Anterior cingulate cortex (tissue), 58 donors: ENCODE measurements at places on chromosomes 3 and 15.

DNA sequence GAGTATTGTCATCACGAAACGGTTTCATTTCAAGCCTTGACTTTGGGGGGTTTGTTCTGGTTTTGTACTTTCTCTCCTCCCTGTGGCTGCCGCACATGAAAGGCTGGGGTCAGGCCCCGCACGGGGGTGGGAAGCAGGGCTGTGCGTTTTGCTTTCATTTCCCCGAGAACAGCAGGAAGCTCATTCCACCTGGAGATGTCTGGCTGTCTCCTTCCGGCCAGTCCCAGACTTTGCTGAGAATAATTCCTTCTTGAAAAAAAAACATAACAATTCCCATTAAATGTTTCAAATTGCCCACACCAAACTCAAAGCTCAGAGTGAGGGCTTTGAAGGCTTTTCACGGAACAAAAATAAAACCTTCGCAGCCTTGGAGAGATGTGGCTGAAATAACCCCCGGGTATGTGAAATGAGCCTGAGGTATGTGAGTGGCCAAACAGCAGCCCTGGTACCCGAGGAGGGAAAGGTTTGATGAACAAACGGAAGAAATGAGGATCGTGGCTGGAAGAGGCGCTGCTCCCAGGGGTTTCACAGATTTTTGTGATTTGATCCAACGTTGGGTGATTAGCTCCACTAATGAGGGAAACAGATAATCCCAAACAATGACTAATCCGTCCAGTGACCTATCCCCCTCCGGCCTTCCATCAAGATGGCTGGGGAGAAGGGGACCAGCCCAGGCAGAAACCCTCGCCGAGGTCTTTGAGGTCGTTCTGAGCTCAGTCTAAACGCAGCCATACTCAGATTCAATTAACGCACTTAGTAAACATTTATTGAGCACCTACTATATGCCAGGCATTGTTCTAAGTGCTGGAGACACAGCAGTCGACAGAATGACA lies 126.9 kb upstream of the MEF2A start:
- no peak for DNase-seq

- DNase-seq: no peak
Measured at GRCh38 chr3:71786551-71786950, 1.6 kb upstream of the PROK2 start.

- no peak for DNase-seq
Measured at GRCh38 chr15:67859331-67859946, 19.6 kb upstream of the RNU6-1 start.

- no peak for DNase-seq
Measured at GRCh38 chr15:30925686-30926085, 22.0 kb downstream of the FAN1 start.

DNA sequence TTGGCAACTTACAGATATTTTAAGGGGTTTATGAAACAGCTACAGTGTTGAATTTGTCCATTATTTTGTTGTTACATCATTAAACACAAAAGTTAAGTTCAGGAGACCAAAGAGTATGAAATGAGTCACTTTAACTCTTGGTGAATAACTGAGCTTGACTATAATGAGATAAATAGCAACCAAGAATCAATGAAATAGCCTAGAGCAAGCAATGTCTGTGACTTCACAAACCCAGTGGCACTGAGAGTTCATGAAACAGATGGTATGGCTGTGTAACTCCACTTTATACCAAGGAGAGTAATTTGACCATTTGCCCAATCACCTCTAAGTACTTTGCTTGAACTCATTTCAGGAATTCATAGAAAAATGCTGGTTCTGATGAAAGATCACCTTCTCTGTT lies 169.6 kb upstream of the GADL1 start:
- DNase-seq: no peak

GRCh38 chr3:147760941-147761340 lies 351.8 kb downstream of the ZIC1 start:
- DNase-seq: no peak

DNA sequence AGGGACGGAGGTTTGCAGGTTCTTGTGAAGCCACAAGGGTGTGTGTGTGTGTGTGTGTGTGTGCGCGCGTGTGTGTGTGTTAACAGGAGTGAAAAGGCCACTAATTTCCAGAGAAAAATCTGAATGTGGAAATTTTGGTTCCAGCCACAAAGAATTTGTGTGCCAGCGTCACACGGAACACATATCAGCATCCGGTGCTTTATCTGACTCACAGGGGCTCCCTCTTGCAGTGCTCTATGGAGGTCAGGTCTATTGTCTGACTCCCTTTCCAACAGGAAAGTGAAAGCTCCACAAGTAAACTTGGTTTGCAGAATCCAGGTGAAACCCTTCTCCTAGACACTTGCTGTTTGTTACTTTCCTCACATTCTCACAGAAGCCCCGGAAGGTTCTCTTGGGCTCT lies 6.2 kb downstream of the CLDN11 start:
- DNase-seq: no peak
